ENCODE measurements at places on chromosomes 6 and 20.
A peak's percentile ranks its signal among the peaks of the same experiment; 100 is the strongest.

GRCh38 chr6:152673236-152673635 lies 24.5 kb upstream of the MYCT1 start:
- no peak for DNase-seq

DNA sequence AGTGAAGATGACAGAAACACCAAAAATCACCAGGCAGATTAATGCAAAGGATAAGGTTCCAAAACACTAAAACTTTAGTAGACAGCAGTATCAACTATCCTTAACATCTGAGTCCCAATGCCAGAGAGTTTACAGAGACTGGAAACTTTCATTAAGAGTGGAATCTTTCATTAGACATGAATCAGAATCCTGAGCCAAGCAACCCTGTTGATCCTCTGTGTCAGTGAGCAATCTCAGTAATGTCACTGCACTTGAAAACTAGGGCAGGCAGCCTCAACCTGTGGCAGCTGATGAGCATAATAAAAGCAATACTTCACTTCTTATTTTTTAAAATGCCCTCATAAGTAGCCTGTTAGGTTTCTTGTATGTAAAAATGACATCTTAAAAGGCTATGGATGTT lies 252.8 kb upstream of the PLN start:
- DNase-seq = no peak

DNA sequence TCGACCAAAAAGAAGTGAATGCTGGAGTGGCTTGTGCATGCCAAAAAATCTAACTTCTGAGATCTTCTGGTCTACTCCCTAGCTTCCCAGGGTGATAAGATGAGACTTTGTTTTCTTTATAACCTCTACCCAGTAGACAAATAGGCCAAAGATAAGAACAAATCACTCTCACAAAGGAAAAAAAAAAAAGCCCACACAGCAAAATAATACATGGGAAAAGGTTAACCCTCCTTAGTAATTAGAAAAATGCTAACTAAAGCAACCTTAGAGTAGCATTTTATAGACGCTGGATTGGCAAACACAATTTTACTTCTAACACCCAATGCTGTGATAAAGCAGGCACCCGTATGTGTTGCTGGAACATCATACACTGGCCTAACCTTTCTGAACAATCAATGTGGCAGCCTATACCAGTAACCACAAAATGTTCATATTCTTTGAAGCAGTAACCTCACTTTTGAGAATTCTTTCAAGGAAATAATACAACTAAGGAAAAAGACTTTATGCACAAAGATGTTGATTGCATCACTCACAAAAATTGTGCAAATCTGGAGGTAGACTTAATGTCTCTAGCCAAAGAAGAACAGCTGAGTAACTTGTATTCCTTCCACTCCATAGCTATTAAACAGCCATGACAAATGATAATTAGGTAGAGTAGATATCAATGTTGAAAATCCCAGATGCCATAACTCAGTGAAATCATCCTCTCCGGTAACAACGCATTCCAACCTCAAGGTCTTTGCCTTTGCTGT lies 116.3 kb upstream of the QKI start:
- no peak for DNase-seq

DNA sequence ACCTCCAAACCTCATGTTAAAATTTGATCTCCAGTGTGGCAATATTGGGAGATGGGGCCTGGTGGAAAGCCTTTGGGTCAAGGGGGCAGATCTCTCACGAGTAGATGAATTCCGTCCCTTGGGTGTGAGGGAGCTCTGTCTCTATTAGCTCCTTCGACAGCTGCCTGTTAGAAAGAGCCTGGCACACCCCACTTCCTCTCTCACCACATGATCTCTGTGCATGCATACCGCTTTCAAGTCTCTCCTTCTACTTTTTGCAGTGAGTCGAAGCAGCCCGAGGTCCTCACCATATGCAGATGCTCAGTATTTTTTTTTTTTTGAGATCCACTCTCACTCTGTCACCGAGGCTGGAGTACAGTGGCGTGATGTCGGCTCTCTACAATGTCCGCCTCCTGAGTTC lies 176.9 kb downstream of the SYNDIG1 start:
- DNase-seq = no peak

DNA sequence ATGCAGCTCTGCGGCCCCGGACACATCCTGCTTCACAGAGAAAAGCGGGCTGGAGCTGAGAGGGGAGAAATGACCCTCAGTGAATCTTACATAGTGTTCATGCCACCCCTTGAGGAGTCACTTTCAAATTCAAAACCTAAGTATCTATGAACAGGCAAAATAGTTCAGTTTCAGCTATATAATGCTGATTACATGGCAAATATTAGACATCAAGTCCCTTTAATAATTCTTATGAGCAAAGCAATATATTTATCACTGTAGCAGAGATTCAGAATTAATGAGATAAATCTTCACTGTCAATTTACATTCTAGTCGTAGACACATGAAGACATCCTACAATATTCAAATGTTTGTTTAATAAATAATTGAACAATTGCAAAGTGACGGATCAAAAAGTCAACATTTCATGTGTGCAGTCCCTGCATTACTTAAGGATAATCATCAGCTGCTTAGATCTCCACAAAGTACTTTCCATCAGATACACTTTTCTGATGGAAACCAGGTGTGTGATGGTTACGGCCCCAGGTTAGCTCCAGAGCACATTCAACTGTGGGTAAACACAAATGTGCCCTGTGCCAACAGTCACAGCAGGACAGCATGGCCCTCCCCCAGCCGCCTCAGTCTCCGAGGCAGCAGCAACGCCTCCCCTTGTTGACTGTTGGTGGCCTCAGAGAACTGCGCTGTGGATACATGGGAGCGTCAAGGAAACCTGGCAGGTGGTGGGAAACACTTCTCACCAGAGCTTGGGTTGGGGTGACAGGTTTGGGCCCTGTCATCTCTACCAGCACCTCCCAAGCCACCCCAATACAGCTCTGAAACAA lies 787 bp upstream of the PRR18 start:
- no peak for DNase-seq

DNA sequence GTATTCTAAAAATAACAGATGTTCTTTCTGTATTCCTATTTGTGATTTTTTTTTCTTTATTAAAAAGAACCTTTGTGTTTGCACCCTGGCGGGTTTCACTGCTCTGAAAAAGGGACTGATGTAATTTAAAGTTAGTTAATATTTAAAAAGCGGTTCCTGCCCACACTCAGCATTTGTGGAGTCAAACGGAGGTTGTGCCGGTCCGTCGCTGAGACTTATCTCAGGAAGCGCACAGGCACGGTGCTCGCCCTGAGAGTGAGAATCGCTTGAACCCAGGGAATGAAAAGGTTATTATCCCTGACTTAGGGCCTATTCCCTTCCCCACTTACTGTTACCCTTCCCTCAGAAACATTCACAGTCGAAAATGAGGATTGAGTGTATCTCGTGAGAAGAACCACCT lies 366.7 kb downstream of the THBS2 start:
- DNase-seq = no peak

GRCh38 chr20:1274485-1275311 lies 8.6 kb downstream of the SNPH start:
- no peak for DNase-seq

- no peak for DNase-seq
Measured at GRCh38 chr6:4351520-4352321, 216.3 kb upstream of the ECI2 start.

GRCh38 chr20:17904027-17904426 lies 64.6 kb downstream of the SNX5 start:
- no peak for DNase-seq

- no peak for DNase-seq
Measured at GRCh38 chr20:4029505-4030467, 14.4 kb upstream of the RNF24 start.

- DNase-seq = no peak
Measured at GRCh38 chr6:24972311-24972958, 36.7 kb upstream of the RIPOR2 start.

- DNase-seq = no peak
Measured at GRCh38 chr6:16884526-16884925, 123.3 kb upstream of the ATXN1 start.

DNA sequence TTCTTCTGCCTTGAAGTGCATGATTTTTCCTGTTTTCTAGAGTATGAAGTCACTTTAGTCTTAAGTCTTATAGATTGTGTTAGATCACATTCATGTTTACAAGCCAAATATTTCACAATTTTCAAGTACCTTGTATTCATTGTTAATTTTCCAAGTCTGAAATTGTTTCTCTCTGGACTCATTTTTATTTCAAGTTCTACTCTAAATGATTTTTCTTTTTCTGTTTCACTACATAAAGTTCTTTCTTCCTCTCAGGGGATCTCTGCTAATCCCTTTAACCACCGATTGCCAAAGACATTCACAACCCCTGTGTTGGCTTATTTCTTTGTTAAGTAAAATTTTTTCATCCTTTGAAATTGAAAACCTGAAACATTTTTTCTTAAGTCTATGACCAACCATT lies 805.7 kb downstream of the KIF16B start:
- no peak for DNase-seq

DNA sequence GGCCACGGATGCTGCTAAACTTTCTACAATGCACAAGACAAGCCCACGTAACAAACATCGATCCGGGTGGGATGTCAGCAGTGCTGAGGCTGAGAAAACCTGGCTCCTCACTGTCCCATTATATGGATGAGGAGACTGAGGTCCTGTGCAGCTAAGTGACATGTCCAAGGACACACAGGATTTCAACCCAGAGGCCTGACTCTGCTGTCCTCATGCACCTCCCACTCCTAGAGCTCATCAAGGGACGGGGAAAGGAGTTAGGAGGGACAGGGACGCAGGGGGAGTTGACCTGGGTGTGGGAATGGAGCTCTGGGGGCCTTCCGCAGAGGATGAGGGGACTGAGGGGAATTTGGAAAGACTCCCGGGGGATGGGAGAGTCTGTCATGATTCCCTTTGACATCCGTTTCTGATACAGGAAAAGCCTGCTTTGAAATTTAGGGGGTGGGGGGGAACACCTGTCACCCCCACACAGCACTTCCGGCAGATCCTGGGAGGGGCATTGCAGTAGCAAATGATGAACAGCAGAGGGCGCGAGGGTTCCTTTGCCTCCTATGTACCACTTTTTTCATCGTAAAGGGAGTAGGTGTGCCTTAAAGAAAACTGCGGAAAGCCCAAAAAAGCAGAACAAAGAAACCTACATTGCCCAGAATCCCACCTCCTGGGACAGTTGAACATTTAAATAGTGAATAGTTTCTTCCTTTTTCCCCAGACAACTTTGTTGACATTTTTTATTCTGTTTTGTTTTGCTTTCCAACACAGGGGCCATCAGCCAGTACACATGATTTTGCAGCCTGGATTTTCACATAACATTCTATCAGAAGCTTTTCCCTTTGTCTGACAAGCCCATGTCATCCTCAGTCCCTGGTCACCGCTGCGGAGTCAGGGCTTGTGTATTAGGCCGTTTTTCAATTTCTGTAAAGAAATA lies 48.6 kb downstream of the SLC2A10 start:
- DNase-seq = peak; percentile 18

GRCh38 chr6:143843677-143843999 lies 500 bp downstream of the LTV1 start:
- no peak for DNase-seq

- no peak for DNase-seq
Measured at GRCh38 chr6:45666846-45667245, 289.1 kb upstream of the SUPT3H start.

DNA sequence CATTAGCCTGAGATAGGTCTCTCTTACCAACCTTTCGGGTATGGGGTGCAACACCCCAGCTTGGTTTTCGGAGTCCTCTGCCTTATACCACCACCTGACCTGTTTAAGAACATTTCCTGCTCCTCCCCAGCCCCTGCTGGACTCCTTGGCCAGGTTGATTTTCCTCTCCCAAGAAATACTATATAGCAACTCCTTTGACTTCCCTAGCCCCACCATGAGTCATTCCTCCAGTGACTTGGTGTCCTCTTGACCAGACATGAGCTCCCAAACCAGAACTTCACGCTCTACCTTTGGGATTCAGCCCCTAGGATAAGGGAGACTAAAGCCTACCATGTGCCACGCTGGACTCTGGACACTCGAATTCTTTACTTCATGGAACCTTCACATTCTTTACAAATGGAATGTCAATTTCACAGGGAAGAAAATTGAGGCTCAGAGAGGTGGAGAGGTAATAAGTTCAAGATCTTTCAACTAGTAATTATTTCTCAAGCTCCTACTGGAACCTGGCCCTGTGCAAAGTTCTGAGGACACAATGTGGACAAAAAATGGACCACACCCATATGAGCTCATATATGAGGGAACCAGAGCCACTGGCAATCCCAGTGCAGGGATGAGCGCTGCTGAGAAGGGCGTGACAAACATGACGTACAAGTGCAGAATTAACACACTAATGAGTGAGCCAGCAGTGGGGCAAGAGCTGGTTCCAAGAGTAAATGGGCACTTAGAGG lies 48.2 kb downstream of the SIRPA start:
- DNase-seq = no peak

- DNase-seq = no peak
Measured at GRCh38 chr20:32385541-32385940, 27.4 kb downstream of the ASXL1 start.

- no peak for DNase-seq
Measured at GRCh38 chr6:3770023-3770720, 18.7 kb upstream of the PXDC1 start.

- DNase-seq = no peak
Measured at GRCh38 chr6:155154158-155154830, 109.5 kb upstream of the CLDN20 start.

- no peak for DNase-seq
Measured at GRCh38 chr20:1508574-1508973, 17.4 kb upstream of the SIRPB2 start.

DNA sequence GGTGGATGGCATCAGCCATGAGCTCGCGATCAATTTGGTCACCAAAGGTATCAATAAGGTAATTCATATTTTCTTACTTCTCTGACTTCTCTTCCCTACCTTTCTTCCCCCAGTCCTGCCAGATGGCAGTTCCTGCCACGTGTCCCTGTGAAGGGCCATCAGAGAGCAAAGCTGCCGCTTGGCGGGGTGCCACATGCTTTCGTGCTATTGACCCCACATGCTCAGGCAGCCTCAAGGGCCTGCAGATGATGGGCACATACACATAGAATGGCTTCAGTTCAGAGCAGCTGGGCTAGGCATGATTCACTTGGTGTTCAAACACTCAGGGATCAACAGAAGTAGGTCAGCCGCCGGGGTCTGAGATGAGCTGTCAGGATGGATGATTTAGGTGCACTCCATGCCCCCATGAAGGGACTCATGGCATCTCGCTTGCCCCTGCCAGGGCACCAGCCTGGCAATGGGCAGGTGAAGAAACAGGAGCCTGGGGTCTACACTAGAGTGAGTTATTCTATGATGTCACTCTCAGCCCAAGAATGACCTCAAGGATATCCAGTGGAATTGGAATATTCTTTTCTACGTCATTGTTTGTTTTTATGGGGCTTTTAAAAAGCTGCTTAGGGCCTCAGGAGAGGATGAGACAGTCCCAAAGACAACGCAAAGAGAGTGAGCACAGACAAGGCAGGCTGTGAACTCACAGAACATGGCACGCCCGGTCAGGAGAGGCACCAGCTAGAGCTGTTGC lies 25.5 kb downstream of the BANF2 start:
- no peak for DNase-seq

DNA sequence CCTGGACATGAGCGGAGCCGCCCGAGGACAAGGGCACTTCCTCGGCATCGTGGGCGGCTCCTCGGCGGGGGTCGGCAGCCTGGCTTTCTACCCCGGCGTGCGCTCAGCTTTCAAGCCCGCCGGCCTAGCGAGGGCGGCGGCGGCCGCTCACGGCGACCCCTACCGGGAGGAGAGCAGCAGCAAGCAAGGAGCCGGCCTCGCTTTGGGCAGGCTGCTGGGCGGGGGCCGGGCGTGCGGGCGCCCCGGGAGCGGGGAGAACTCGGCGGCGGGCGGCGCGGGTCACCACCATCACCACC lies 6.7 kb downstream of the PRDM13 start:
- DNase-seq = no peak

Measured in activated CD4-positive, alpha-beta T cell treated with anti-CD3 and anti-CD28 coated beads for 1 hour (primary cell).